ENCODE measurements at places on chromosomes 5 and 9. TPM values are rescaled to one million over a fixed set of nuclear protein-coding genes. Genes with fewer than 3 reads are reported as not detected.

DNA sequence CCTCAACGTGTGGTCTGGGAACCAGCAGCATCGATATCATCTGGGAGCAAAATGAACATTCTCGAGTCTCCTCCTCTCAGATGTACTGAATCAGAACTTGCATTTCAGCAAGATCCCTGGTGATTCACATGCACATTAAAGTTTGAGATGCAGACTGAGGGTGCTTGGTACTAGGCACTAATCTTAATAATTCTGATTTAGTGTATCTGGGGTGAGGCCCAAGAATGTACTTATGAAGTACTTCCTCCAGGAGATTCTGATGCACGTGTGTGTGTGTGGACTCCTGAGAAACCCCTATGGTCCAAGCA lies 56.2 kb upstream of the EQTN start:
- DNase-seq, result no peak

DNA sequence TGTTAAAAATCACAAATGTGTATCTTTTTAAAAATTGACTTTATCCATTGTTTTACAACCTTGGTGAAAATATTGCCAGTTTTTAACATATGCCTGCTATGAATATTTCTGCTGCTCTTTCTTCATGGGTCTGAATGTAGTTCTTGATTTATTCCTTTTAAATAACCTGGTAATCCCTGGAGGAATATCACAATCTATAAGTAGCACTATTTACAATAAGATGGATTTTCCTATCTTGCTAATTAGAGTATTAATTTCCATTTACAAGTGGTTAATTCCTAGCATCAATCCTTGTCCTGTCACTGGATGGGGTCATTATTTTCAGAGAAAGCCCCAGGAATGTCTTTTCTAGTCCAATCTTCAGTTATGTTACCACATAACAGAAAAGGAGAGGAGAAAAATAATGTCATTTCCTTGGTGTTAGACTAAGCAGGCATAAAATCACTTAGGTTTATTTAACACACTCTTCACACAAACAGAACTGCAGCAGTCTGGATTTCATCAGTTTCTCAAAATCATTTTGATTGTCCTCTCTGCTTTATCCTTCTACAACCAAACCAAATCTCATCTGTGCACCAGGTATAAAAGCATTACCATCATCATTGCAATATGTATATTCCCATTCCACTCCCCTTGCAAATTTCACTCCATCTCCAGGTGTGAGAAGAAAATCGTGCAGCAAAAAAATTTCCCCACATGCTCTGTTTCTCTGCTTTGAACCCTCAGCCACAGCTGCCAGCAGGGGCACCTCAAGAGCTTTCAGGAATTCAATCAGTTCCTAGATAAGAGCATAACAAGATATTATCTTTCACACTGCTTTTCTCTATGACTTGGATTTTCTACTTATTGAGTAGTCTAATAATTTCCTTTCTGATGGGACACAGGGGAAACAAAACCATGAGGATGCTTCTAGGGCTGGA lies 204.1 kb downstream of the SEC61B start:
- no peak for DNase-seq

DNA sequence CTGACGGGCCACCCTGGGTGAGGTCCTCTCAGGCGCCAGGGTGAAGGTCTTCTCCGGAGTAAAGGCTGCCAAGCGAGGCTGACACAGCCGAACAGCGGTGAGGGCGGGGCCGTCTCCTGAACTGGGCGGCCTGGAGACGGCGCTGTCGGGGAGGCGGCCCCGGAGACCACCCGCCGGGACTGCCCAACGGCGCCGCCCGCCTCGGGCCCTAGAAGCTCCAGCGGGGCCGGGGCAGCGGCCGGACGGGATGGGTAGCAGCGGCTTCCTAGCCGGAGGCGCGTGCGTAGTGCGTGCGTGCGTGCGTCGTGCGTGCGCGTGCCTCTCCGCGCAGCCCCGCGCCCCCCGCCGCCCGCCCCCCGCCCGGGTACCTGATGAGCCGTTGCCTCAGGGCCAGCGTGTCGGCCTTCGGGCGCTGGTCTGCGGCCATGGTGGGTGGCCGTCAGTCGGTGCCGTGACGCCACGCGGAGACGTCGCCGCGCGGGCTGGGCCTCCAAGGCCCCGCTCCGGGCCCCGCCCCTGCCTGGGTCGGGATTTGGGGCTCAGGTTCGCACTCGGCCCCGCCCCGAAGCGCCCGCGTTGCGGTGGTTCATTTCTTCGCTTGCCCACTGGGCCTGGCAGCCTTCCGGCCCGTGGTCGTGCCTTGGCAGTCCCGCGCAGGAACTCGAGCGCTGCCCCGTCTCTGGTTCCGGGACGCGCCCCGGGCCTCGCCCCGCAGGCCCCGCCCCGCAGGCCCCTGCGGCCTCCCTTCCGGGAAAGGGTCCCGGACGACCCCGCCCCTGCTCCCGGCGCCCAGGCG lies at the start of gene PHYKPL:
TSS of gene PHYKPL (minus strand) at position 679 of the 796 bp plus-strand sequence. CDS start at position 427, 252 bp downstream.
- DNase-seq, result peak; percentile 47

GRCh38 chr5:133746834-133747233 lies 134.5 kb upstream of the FSTL4 start:
- no peak for DNase-seq

GRCh38 chr9:120394058-120394669 lies 185.8 kb downstream of the CDK5RAP2 start:
- DNase-seq, result no peak

DNA sequence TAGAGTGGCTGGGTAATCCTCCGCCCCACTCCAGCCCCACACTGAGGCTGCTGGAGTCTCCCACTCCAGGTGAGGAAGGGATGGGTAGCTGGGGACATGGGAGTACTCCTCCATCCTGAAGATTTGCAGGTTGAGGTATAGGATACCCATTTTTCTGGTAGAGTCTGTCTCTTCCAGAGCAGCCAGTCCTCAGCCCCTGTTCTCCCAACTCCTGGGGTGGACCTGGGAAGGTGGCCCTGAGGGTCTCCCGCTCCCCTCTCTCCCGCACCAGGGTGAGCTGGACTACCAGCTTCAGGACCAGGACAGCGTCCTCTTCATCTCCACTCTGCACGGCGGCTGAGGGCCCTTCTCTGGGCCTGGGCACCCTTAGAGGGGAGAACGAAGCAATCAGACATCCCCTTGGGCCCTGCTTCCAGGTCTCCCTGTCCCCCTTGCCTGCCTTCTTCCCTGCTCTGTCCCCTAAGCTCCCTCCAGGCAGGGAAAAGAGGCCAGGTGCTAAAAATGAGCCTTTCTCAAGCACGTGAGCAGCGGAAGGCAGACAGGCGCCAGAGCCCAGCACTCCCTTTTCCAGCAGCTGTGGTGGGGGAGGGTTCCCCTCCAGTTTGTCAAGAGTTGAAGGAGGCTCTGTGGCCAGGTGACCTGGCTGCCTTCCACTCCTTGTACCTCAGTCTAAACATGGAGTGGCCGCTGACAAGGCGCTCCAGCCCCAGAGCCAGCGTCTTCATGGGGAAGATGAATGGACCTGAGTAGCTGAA lies 18.4 kb downstream of the URM1 start:
- no peak for DNase-seq

DNA sequence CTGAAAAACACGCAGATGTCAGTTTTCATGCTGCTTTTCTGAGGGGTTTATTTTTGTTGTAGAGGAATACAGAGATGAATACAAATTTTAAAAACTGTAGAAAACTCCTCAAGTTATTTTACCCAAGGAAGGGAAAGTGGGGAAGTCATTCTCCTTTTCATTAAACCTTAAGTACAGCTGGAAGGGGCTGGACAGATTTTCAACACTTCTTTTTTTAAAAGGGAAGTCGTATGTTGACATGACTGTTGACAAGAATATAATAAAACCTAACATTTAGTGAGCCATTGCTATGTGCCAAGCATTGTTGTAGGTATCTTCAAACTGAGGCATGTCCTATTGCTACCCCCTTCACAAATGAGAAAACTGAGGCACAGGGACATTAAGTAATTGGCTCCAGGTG lies 235.7 kb upstream of the ELL2 start:
- no peak for DNase-seq

DNA sequence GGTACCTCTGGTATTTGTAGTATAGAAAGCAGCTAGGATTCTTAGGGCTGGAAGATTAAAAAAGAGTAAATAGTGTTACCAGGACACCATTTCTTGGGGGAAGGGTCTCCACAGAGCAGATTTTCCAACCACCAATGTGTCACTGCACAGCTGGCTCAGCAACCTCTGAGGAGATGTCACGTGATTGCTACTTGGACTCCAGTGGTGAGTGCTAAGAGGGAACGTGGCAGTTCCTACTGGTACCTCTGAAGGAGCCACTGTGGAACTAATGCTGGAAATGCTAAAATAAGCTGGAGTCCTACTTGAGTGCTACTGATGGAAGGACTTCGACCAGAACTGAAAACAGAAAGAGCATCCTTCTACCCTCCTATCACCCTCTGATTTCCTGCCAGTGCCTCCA lies 36.1 kb upstream of the SPDL1 start:
- DNase-seq, result no peak

GRCh38 chr5:151449297-151449696 lies 1.9 kb downstream of the SLC36A1 start:
- no peak for DNase-seq

- no peak for DNase-seq
These were observed 651.8 kb downstream of the KIF4B start for GRCh38 chr5:155665361-155665760.

- no peak for DNase-seq
These were observed 320.2 kb downstream of the RFX3 start for GRCh38 chr9:3205421-3206095.

GRCh38 chr5:66452109-66452508 lies 144.1 kb upstream of the MAST4 start:
- no peak for DNase-seq

GRCh38 chr5:8317335-8317734 lies 448.4 kb downstream of the MTRR start:
- DNase-seq, result no peak

CFAP90 gene
- not detected for total RNA-seq

MED22 gene
- total RNA-seq, result 28.7 TPM

FEM1C gene
- 24.6 TPM for total RNA-seq

PCDHB6 gene
- total RNA-seq, result 0.60 TPM

SPINK4 gene
- 2.5 TPM for total RNA-seq

BTNL8 gene
- 47.3 TPM for total RNA-seq

WDR70 gene
- 26.7 TPM for total RNA-seq

MED10 gene
- 27.7 TPM for total RNA-seq

CFAP77 gene
- total RNA-seq, result not detected

Measured in mucosa of gallbladder (tissue), 1 donor.